ENCODE measurements at places on chromosomes 3 and 15.

DNA sequence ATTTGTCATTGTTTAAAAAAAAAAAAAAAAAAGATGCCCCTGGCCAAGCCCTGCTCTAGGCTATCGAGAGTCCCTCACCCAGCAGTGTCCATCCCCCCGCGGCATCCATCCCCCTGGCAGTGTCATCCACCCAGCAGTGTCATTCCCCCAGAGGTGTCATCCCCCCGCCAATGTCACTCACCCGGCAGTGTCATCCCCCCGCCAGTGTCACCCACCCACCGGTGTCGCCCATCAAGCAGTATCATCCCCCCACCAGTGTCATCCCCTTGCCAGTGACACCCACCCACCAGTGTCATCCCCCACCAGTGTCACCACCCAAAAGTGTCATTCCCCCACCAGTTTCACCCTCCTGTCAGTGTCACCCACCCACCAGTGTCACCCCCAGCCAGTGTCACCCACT, 99.3 kb upstream of the PRR20G start:
- DNase-seq: no peak

- DNase-seq: no peak
These were observed 588.8 kb downstream of the MAGI1 start for GRCh38 chr3:65449841-65450428.

DNA sequence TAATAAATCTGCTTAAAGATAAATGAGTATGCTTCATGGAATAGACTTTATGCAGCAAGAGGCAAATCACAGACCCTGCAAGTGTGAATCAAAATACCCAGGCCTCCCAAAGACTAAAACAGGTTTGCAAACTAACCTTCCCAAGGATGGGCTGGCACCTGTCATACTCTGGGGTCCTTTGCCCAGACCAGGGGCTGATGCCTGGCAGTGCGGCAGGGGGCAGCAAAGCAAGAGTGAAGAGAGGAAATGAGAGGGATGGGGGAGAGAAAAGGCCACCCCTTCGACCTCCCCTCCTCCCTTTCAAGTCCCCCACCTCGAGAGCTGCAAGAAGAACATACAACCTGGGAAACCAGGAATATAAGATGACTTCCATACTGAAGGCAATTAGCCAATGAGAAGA, 31.8 kb downstream of the XXYLT1 start:
- DNase-seq: no peak

GRCh38 chr15:64678126-64678819, 97.1 kb downstream of the RBPMS2 start:
- DNase-seq: no peak

Measured in kidney (tissue), 22 donors.